ENCODE measurements at places on chromosomes 5 and 9.

DNA sequence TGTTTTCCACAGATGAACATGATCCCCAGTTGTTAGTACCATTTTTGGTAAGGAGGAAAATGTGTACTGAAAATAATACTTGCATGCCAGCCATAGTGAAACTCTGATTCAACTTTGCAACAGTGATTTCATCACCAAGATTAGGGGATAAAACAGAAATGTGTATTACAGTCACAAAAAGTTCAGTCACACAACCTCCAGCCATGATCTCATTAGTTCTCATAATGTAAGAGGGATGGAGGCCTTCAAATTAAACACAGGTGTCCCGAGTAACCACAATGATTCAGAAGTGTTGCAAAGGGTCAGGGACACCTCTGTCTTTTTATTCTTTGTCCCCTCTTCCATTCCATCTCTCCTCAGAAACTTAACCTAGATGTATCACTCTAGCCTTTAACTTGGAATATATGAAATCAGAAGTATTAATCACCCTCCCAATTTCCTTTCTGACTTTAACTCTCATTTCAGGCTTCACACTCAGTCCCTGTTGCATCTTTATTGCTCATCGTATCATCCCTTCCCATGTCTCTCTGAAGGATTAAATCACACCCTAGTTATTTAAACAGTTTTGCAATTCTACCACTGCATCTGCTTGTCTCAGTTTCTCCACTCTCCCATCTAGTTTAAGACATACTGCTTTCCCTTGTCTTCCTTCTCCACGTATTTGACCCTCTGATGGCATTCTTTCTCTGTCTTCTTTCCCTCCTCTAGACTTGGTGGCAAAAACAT, 291.2 kb downstream of the ADAMTS6 start:
- no peak for DNase-seq

DNA sequence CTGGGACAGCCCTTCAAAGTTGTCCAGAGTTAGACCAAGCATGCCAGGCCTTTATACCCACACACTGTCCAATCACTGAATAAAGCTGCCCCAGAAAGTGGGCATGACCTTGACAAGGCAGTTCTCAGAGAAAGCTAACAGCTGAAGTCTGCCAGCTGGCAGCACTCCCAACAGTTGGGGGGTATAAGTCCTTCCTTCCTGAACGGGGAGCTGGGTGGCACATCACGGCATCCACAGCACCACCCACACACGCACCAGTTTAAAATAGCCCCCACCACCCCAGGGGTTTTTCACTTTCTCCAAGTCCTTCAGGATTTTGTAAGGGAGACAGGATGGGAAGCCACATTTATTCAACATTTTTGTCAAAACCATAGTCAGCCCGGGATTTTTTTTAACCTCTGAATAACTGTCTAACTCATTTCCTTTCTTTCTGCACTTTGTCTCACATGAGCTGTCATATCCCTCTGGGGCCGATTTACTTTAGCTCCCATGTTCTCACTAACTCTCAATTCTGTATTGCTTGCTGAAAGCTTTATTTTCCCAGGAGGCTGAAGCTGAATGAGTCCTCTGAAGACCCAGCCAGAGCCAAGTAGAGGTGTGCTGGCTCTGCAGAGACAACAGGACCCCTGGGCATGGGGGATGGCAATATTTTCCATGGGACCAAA, 15.4 kb downstream of the FAM81B start:
- DNase-seq = no peak

- DNase-seq = no peak
Observed at GRCh38 chr5:53067641-53068040, 41.9 kb downstream of the MOCS2 start.

DNA sequence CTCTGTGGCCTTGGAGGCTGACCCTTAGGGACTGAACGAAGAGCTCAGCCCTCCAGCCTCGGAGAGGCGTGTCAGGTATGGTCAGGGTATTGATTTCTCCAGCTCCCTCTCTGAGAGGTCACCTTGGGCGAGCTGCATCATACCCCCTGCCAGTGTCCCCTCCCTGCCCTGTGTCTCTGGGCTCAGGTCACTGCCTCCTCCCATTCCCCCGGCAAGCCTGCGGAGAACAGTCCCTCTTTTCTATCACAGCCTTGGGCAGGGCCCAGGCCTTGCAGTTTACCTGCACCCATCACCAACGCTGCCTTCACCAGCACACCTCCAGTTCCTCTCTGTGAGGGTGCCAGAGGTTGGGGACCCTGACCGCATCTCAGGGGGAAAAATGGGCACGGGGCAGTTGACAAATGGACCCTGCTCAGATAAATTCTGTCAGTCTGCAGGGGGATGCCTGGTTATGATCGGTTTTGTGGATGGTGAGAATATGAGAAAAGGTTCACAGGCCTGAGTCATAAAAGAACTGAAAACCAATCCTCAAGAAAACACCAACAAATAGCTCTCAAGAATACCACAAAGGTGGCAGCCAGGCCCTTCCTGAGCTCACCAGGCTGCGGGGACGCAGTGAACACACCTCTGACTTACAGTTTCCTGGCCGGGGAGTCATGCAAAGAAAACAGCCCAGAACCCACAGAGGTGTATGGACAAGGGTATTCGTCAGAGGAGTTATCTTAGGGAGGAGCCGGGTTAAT, 24.7 kb upstream of the RXRA start:
- DNase-seq = no peak

DNA sequence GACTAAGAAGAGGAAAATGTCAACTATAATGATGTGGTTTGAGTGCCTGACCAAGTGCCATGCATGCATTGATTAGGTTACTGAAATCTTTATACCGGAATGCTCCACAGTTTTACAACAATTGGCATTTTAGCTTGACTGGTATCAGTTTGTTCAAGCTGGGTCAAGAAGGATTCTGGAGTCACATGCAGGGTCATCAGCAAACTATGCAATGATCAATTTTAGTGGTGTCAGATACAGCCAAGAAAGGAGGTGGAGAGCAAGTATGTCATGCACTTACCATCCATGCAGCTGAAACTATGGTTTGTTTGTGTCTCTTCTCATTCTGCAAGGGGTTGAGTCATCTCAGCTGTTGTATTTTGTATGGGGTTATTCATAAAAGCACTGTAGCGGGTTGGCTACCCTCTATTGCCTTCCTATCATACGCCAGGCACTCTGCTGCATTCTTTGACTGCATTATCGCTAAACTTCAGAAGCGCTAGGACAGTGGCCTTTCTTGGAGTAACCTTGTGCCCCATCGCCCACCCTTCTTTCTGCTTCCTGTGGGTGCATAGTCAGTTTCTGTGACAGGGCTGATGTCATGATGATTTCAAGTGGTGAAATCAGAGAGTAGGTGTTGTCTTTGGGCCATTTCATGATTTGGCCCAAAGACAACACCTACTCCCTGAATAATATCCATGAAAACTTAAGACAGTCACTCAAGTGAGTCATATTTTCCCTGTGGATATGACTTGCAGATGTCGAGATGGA, 145.4 kb downstream of the MTX3 start:
- no peak for DNase-seq

DNA sequence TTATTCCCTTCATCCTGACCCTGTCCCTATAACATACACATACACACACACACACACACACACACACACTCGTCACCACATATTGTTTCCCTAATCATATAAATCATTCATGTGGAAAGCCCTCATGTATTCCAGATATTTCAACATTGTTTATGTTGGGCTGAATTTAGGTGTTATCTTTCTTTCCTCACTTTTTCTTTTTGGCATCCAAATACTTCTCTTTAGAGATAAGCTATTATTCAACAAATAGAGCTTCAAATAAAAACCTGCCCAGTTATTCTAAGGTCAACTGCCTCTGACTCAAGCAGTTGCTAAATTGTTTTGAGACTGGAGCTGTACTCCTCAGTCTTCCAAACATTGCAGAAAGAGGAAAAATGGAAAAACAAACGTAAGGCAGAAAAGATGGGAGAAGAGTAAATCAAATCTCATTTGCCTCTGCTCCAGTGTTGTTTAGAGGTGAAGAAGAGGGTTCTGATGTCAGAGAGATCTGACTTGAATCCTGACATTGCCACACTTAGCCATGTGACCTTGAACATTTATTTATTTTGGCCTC, 215.7 kb downstream of the GAS1 start:
- DNase-seq = no peak

GRCh38 chr5:159242656-159243055, 20.4 kb upstream of the UBLCP1 start:
- DNase-seq = no peak
